Activated naive CD4-positive, alpha-beta T cell treated with Interleukin-2 at 50 U/mL for 16 hours (primary cell): ENCODE measurements at places on chromosomes 6 and 20.
A peak's percentile ranks its signal among the peaks of the same experiment; 100 is the strongest.

GRCh38 chr6:32578962-32579361 is 10.7 kb downstream of the HLA-DRB1 start:
- DNase-seq = no peak

DNA sequence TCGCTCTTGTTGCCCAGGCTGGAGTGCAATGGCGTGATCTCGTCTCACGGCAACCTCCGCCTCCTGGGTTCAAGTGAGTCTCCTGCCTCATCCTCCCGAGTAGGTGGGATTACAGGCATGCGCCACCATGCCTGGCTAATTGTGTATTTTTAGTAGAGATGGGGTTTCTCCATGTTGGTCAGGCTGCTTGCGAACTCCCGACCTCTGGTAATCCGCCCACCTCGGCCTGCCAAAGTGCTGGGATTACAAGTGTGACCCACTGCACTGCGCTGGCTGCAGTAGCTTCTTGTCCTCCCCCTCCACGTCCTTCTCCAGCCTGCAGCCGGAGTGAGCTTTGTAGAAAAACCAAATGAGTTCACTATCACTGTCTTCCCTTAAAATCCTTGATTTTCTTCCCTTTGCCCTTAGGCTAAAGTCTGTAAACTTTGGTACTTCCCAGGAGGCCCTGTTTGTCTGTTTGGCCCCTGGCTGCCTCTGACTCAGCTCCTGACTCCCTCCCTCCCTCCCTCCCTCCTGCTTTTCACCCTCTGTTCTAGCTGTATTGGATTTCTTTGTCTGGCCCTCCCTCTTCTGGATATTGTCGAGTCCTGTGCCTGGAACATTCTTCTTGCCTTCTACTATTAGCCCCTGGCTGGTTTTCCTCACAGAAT is 12.9 kb downstream of the PARD6B start:
- no peak for DNase-seq

- no peak for DNase-seq
These were observed 67.3 kb downstream of the ANKRD60 start for GRCh38 chr20:58161192-58161591.

- no peak for DNase-seq
These were observed 104.9 kb upstream of the TSHZ2 start for GRCh38 chr20:52867305-52867704.

DNA sequence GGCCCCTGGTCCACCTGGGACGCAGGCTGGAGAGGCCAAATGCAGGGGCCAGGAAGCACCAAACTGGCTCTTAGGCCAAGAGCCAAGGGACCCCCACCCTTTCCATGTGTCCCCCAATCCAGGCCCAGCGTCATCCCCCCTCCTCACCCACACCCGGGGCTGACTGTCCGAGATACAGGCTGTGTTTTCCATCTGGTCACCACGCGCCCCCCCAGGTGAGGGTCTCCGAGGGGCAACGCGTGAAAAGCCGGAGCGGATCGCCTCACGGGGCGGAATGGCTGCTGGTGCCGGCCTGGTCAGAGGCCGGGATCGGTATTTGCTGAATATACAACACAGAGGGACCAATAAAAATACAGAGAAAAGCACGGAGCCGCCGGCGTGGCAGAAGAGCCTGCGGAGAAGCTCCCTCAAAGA is 5.2 kb upstream of the ABHD16B start:
- no peak for DNase-seq

DNA sequence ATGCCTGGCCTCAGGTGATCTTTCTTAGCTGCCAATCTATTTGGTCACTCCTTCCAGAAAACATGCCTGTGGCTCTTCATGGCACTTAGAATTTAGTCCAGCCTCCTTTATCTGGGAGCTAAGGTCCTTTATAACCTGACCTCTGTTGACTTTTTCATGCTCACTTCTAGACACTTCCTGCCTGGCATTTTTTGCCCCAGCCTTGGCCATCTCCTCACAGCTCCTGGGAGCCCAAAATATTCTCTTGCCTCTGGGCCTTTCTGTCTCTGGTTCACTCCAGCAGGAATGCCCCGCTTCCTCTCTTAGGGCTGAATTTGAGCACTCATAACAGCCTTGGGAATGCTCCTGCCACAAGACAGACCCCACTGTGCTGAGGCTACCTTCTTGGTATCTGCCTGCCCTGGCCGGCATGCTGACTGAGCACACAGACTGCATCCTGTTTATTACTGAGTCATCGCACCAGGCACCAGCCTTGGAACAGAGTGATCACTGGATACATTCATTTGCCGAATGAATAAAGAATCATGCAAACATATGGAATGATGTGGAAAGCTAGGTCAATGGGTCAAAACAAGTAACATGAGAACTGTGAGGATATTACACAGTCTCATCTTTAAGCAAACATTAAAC is 5.8 kb upstream of the EEF1E1 start:
- no peak for DNase-seq

DNA sequence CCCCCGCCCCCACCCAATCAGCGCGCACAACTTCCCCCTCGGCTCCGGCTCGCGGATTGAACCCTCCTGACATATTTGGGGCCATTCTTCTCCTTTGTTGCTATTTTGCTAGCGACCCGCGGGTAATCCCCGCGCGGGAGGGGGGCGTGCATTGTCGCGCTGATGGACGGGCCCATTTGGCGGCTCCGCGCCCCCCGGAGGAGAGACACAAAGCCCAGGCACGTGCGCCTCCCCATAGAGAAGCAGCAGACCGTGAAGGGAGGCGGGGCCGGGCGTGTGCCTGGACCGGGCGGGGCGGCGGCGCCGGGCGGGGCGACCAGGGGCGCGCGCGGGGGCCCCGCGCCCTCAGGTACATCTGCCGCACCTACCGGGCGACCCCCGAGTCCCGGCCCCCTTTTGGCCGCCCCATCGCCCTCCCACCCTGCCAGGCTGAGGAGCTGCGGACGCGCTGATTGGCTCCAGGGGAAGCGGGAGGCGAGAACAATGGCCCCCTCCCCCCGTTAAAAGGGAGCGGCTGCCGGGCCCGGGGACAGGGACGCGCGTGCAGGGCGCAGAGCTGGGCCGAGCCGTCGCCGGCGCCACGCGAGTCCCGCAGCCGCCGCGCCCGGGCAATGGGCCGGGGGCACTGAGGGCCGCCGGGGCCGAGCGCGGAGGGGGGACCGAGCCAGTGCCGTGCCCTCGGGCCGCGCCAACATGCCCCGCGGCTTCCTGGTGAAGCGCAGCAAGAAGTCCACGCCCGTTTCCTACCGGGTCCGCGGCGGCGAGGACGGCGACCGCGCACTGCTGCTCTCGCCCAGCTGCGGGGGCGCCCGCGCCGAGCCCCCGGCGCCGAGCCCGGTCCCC is at the start of gene INSM1:
TSS of gene INSM1 (plus strand) at position 530 of the 843 bp plus-strand sequence. CDS start at position 694, 164 bp downstream.
- no peak for DNase-seq

- DNase-seq = no peak
These were observed 50.1 kb downstream of the SDHAF4 start for GRCh38 chr6:70616728-70617260.

- DNase-seq = no peak
These were observed 1.4 kb downstream of the TUBB2B start for GRCh38 chr6:3226042-3226441.

- DNase-seq = no peak
These were observed 268.3 kb upstream of the ARID1B start for GRCh38 chr6:156508923-156509322.

GRCh38 chr20:41830702-41831101 is 212.5 kb upstream of the CHD6 start:
- DNase-seq = no peak

DNA sequence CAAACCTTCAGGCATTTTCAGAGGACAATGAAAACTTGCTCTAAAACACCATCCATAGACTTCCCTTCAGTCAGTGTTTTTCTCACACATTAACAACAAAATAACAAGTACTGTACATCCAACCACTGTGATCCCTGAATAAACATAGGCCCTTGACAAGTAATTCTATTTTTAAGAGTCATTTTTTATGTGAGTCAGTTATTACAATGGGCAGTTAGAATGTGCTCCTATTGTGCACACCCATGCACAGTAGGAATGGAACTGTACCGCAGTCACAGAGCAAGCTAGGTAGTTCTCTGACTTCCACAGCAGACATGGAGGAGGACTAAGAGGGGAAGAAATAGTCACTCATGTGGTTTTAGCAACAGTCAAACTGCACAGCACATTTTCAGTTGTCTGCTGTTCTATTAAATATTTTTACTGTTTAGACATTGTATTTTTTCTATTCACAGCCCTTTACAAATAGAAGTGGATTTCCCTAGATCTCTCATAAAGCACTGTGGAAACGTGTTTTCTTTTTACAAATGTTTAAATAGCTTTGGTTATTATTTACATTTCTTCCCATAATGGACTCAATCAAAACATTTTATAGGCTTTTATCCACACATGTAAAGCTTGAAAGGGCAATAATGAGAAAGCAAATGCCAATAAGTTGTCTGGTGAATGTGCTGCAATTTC is 100.4 kb downstream of the JAG1 start:
- no peak for DNase-seq

- no peak for DNase-seq
These were observed 61.3 kb upstream of the MYLIP start for GRCh38 chr6:16067568-16067967.

- DNase-seq = no peak
These were observed 474.9 kb upstream of the AGPAT4 start for GRCh38 chr6:161748535-161749416.

GRCh38 chr6:30915591-30915946 is 1.5 kb downstream of the VARS2 start:
- no peak for DNase-seq

DNA sequence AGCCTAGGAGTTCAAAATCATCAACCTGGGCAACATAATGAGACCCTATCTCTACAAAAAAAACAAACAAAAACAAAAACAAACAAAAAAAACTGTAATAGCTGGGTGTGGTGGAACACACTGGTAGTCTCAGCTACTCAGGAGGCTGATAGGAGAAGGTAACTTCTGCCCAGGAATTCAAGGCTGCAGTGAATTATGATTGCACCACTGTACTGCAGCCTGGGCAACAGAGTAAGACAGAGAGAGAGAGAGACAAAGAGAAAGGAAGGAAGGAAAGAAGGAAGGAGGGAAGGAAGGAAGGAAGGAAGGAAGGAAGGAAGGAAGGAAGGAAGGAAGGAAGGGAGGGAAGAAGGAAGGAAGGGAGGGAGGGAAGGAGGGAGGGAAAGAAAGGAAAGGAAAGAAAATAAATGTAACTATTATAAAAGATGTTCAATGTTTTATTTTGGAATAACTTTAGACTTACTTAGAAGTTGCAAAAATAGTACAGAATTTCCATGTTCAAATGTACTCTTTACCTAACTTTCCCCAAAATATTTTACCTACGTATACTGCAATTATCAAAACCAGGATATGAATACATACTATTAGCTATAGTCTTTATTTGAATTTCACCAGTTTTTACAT is 175.2 kb downstream of the KHDC1L start:
- DNase-seq = no peak

DNA sequence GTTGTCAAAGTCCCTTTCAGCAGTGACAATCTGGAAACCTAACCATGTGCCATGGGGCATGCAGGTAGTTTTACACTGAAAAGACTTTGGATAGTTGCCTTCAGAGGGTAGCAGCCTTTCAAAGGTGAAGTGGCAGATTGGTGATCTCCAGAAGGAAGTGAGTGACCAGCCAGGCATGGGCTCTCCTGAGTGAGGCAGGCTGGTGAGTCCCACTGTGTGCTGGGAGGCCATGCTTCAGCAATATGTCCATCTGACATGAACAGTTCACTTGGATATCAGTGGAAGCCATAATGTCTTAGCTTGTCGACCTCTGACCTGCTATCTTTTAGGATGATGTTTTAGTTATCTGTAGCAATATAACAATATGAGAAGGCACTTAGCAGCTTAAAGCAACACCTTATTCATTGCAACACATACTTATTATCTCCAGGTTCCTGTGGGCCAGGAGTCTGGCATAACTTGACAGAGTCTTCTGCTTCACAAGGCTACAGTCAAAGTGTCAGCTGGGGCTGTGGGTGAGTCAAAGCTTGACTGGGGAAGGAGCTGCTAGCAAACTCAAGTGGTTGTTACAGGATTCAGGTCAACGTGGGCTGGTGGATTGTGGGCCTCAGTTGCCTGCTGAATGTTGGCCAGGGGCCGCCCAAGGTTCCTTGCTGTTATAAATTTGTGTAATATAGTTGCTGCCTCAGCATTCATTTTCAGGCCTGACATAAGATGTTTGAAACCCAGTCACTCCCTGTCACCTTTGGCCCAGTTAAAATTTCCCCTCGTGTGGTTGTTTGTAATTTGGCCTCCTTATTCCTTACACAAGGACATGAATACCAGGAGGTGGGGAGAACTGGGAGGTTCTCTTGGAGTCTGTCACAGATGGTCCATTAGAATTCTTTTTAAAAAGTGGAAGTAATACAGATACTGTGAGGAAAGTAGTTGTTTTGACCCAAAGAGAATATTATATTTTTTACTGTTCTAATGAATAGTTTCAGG is 100.2 kb downstream of the UST start:
- peak; percentile 21 for DNase-seq
